ENCODE measurements at places on chromosomes 2 and 18.

- no peak for DNase-seq
Observed at GRCh38 chr2:9975328-9975727, 23.8 kb downstream of the GRHL1 start.

- DNase-seq: no peak
Observed at GRCh38 chr2:187877391-187877790, 323.2 kb upstream of the TFPI start.

DNA sequence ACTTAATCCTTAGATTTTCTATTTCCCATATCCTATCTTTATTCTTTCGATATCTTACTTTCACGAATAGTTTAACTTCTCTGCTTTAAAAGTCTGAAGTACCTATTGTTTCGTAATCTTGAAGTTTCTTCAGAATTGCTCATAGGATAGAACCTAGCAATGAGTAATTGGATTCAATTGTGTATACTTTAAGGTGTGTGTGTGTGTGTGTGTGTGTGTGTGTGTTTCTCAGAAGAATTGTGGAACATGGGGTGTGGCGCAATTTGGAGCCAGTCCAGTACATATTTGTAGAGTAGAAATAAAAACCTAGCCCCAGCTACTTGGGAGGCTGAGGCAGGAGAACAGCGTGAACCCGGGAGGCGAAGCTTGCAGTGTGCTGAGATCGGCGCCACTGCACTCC, 897.6 kb downstream of the BCL11A start:
- DNase-seq: no peak

- no peak for DNase-seq
Observed at GRCh38 chr2:169285531-169286235, 76.7 kb downstream of the LRP2 start.

- DNase-seq: no peak
Observed at GRCh38 chr2:170703776-170704476, 11.2 kb upstream of the SP5 start.

DNA sequence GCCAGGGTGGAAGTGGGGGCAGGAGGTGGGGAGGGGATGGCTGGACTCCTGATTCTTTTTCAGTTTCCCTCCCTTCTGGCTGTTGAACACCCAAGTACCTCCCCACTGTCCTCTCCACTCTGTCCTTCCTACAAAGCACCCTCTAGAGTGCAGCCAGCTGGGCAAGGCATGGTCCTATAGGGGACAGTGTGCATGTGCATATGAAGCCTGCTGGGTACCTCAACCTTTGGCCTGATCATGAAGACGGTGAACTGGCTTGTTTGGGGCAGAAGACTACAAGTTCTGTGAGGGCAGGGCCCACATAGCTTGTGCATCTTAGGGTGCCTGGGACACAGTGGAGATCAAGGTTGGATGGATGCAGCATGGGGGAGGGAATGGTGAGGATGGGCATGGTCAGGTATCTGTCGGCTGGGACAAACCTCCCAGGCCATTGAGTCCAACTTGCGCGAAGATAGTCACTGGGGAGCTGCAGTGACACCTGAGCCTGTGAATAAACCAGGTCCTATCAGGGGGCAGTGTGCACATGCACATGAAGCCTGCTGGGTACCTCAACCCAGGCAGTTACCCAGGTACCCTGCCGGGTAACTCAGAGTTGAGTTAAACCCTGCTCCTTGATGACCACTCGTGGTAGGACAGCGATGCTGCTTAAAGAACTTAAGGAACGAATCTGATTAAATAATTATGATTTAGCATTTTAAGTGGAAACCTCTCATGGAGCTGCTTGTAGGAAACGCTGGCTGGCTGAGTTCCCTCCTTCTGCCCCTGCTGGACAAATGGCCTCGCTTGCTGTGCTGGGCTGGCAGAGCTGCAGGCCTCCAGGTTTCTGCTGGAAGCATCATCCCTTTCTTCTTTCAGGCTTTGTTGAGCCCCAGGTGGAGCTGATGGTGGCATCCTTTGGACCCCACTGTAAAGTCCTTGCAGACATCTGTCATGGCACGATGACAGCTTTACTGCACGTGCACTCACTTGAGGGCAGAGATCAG, 84.0 kb downstream of the POLR1A start:
- no peak for DNase-seq

- no peak for DNase-seq
Observed at GRCh38 chr2:148745151-148745851, 100.8 kb downstream of the EPC2 start.

DNA sequence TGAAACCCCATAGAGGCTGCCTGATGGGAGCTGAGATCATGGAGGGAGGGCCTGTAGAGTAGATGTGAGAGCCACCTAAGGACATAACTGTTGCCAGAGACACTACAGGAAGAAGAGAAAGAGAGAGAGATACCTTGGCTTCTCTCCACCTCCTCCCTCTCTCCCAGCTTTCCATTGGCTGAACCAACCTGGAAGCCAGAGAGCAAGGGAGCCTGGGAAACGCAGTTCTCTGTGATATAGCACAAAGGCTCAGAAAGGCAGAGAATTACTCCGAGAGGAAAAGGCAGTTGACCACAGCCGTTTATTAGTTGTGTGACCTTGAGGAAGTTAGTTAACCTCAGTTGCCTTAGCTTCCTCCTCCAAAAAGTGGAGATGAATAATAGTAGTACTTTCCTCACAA, 37.7 kb upstream of the MAT2A start:
- DNase-seq: no peak

GRCh38 chr2:178865146-178865936, 58.1 kb upstream of the TTN start:
- DNase-seq: no peak

- no peak for DNase-seq
Observed at GRCh38 chr2:100004959-100005387, 137.4 kb downstream of the AFF3 start.

- no peak for DNase-seq
Observed at GRCh38 chr18:70672581-70672980, 383.7 kb downstream of the SOCS6 start.

GRCh38 chr2:204665207-204665606, 119.9 kb downstream of the PARD3B start:
- DNase-seq: no peak

DNA sequence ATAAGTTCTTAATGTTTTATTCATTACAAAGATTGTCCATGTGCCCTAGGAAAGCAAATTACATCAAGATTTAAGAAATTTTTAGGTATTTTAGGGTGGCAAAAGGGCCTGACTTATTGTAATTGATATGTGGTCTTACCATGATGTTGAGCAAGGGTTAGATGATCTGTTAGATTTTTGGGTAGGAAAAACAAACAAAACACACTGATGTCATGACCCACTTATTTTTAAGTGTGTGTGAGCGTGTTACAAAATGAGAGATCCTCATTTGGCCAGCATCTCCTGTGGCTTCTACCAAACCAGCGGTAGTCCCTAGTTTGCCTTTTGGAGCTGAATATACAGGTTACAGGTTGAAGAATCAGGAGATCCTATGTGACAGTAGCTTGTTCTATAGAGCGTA, 89.8 kb upstream of the ITGB6 start:
- no peak for DNase-seq

DNA sequence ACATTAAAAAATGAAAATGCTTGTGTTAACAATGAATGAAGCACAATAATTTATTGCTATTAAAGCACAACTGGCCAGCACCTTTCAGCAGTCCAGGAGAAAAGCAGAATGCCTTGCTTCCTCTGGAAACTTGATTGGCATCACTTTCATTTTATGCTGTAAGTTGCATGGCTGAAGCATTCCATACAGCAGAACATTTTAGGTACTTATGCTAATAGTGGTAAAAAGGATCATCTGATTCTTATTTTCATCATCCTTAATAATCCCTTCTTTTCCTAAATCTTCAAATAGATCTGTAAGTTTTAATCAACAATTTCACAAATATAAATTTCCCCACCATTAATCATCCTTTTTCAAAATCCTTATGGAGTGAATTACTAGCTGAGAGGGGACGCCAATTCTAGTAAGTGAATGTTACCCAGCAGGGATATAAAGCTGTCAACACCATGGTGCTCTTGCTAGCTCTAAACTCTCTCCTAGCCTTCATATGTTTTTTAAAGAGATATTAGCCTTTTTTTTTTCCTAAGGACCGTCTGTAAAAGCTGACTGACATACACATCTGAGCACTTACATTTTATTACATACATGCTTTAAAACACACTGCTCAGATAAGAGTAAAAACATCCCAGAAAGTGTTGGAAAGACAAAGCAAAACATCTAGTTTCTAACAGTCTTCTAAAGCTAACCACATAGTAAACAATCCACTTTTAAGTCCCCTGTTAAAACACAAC, 5.3 kb downstream of the SATB2 start:
- DNase-seq: no peak
